ENCODE measurements at places on chromosomes 3 and 15.

GRCh38 chr15:28936081-28936480, 50.3 kb downstream of the APBA2 start:
- no peak for DNase-seq

DNA sequence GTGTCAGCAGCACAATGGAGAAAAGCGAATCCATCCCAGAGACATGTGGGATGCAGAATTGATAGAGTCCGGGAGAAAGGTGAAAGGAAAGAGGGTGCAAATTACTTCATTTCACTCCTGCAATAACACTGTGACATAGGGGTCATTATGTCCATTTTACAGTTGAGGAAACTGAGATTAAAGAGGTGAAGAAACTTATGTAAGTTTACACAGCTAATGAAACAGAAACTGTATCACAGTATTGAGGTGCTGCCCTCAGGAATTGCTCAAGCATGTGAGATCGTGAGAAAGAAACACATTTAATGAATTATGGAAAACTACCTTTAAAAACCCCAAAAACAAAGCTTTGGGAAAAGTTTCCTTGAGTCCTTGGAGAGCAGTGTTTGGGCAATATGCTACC, 103.6 kb upstream of the PFN2 start:
- no peak for DNase-seq

- DNase-seq: no peak
Observed at GRCh38 chr3:107650788-107651187, 128.0 kb downstream of the BBX start.

GRCh38 chr3:8438507-8439079, 63.0 kb upstream of the LMCD1 start:
- no peak for DNase-seq

DNA sequence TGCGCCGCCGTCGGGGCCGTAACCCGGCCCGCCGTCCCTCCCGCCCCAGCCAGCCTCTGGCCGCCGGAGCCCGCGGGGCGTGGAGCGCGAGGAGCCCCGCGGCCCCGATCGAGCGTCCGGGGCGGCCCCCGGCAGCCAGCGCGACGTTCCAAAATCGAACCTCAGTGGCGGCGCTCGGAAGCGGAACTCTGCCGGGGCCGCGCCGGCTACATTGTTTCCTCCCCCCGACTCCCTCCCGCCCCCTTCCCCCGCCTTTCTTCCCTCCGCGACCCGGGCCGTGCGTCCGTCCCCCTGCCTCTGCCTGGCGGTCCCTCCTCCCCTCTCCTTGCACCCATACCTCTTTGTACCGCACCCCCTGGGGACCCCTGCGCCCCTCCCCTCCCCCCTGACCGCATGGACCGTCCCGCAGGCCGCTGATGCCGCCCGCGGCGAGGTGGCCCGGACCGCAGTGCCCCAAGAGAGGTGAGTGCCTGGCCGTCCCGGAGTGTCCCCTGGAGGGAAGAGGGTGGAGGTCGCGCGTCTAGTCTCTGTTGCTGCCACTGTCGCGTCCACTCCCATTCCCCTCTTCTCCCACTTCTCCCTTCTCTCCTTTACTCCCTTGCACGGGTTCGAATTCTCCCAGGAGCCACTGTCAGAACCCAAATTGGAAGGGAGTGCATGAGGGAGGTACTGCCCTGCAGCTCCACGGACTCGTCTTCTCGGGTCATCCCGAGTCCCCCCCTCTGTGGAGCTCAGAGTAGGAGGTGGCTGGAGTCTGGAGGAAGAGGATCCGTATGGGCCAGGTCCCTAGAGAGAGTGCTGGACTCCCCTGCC, 585 bp downstream of the CSK start:
- no peak for DNase-seq

- no peak for DNase-seq
Observed at GRCh38 chr3:49387721-49388120, 24.1 kb downstream of the RHOA start.

GRCh38 chr15:31485431-31485830, 158.8 kb downstream of the KLF13 start:
- no peak for DNase-seq

- no peak for DNase-seq
Observed at GRCh38 chr3:35677797-35678196, 38.5 kb downstream of the ARPP21 start.

DNA sequence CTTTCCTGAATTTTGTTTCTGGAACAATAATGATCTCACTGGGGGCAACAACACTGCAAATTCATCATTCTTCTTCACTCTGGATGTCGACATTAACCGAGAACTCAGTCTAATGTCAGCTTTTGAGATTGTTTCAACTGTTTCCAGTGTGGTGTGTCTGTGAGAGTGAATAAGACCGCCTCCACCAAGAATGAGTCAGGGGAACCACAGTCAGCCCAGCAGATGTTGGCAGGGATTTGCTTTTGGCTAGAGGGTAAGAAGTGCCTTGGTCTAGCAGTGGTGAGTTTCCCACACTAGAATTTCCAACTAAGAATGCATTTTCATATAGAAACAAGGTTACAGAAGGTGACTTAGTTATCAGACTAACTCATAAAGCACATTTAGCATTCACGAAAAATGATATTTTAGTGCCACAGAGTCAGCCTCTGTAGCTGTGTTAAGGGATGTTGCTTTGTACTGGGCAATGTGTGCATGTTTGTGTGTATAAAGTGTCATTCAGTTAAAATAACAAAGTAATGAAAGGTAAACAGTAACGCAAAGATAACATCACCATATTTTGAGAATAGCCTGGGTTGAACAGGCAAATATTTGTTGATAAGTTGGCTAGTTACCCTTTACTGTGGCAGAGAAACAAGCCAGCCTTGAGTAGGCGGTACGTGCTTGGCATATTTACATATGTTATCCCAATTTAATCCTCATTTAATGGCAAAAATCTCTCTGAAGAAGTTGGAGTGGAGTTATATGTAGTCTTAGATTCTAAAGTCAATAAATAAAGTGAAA, 33.8 kb downstream of the DRD3 start:
- DNase-seq: no peak

- no peak for DNase-seq
Observed at GRCh38 chr3:158420654-158421396, 150.2 kb upstream of the MLF1 start.

- no peak for DNase-seq
Observed at GRCh38 chr3:154829929-154830328, 250.2 kb upstream of the MME start.

DNA sequence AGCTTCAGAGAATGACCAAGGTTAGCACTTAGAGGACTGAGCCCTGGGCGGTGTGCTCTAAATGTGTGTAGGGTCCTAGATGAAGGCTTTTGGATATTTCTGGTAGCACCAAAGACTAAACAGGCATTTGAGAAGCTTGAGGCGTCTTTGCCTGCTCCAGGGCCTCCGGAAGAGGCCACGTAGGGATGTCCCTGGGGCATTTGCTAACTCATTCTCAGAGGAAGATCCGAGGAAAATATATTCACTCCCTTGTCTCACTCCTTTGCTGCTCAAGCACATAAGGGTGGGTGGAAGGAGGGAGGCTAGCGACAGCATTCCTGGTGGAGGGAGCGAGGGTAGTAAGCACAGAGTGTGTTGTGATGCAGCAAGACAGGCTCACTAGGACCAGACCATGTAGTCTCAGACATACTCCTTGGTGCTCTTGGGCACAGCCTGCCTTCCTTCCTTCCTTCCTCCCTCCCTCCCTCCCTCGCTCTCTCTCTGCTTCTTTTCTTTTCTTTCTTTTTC, 38.5 kb upstream of the XCR1 start:
- no peak for DNase-seq

Measured in neuronal stem cell (in vitro differentiated cells).